ENCODE measurements at places on chromosomes 11 and 22. TPM values are rescaled to one million over a fixed set of nuclear protein-coding genes. Genes with fewer than 3 reads are reported as not detected.
A peak's percentile ranks its signal among the peaks of the same experiment; 100 is the strongest.

The DDI1 gene
- total RNA-seq: 41.1 TPM

The MYBPC3 gene
- 0.68 TPM for total RNA-seq

The MRPL48 gene
- 9.1 TPM for total RNA-seq

The TMEM45B gene
- total RNA-seq: not detected

The PLEKHA7 gene
- total RNA-seq: 63.9 TPM

The MPZL3 gene
- 3.2 TPM for total RNA-seq

The CALCA gene
- not detected for total RNA-seq

The SCYL1 gene
- total RNA-seq: 160 TPM

- no peak overlapping the region for H3K4me3 ChIP-seq
- H3K36me3 ChIP-seq: no peaks in the 10 kb centered on the region
- DNase-seq: no peak
- no peak overlapping the region for H3K27ac ChIP-seq
- H3K4me1 ChIP-seq: peaks cover 9% of the 10 kb centered on the region
- no peaks in the 10 kb centered on the region for H3K27me3 ChIP-seq
Measured at GRCh38 chr22:36423461-36424404, 36.0 kb upstream of the MYH9 start.

DNA sequence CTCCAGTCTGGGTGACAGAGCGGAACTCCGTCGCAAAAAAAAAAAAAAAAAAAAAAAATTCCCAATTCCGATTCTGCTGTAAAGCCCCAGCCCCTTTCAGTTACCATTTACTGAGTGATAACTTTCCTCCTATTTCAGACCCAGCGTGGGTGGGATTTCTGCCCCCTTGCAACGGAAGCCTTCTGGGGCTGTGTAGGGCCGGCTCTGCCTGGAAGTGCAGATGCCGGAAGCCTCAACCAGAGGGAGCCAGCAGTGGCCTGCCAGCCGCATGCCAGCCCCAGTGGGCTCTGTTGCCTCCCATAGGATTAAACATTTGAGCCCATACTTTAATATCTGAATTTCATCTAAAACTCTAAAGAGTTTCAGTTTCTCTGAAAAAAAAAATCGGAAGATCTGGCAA, 60.0 kb upstream of the NUP50 start:
- DNase-seq: no peak
- no peaks in the 10 kb centered on the region for H3K27me3 ChIP-seq
- H3K4me1 ChIP-seq: no peaks in the 10 kb centered on the region

DNA sequence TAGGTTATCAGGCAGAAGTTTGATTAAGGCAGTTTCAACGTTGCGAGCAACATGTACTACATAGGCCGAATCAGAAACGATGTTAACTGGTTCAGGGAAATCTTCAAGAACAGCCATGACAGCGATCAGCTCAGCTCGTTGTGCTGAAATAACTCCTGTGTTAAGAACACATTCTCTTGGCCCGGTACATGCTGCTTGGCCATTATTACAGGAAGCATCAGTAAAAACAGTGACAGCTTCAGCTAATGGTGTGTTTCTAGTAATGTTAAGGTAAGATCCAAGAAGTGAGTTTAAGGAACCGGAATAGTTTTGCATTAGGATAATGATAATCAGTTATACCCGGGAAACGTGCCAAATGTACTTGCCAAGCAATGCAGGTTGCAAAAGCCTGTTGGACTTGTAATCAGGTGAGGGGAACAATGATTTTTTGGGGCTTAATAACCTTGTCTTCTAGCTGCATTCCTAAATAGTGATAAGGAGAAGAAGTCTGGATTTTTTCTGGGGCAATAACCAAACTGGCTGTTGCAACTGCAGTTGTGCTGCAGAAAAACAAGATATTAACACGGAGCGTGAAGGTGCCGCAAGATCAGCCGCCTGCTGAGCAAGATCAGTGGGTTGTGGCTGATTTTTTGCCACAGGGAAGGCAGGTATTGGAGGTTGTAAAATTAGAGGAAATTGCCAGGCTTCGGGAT, 14.3 kb downstream of the OR52K1 start:
- H3K36me3 ChIP-seq: no peaks in the 10 kb centered on the region
- H3K4me1 ChIP-seq: peaks cover 10% of the 10 kb centered on the region
- H3K27me3 ChIP-seq: no peaks in the 10 kb centered on the region

DNA sequence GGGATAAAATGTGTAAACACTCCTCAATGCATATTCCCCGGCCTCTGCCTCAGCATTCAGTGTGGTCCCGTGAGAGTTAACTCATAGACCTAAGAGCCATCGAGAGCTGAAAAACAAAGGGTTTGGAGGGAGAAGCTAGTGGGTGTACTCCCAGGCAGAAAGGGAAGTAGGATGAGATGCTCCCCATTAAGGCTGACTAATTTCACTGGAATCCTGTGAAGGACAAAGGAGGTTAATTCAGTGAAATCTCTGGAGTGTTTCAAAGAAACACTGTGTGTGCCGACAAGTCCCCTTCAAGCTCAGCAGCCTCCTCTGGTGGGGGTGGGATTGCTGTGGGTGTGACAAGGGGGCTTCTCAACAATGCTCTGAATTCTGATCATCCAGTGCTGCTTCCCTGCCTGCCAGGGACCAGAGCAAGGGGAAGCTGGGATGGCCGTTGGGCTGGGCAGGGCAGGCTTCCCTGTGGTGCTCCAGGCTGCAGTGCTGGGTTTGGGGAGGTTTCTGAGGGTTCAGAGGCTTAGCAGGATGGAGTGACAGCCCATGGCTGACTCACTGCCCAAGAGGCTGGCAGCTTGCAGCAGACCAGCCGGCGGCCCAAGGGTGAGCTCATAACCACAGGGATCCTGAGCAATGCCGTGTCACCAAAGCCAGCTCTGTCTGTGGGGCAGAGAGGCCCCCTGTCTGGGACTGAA, 61.4 kb upstream of the BMAL1 start:
- no peaks in the 10 kb centered on the region for H3K27me3 ChIP-seq
- H3K4me3 ChIP-seq: no peak overlapping the region
- no peak overlapping the region for H3K27ac ChIP-seq

GRCh38 chr11:124582565-124582964, 12.8 kb downstream of the OR8A1 start:
- no peak for DNase-seq
- H3K4me1 ChIP-seq: no peaks in the 10 kb centered on the region
- no peak overlapping the region for H3K27ac ChIP-seq

DNA sequence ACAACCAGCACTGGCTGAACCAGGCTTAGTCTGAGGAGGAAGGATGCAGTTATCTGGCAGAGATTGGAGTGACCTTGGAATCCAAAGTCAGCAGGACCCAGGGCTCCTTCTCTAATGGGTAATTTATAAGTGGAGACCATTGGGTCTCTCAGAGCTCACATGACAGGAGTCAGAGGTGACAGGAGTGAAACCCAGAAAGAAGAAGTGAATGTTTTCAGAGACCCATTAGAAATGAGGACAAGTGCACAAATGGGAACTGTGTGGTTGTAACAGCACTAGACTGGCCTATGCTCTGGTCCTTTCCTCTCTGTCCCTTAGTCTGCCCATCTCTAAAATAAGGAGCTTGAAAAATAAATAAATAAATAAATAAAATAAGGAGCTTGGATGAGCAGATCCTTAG, 107.4 kb downstream of the SERGEF start:
- no peaks in the 10 kb centered on the region for H3K27me3 ChIP-seq
- peaks cover 5% of the 10 kb centered on the region for H3K4me1 ChIP-seq
- no peak for DNase-seq
- no peaks in the 10 kb centered on the region for H3K36me3 ChIP-seq

DNA sequence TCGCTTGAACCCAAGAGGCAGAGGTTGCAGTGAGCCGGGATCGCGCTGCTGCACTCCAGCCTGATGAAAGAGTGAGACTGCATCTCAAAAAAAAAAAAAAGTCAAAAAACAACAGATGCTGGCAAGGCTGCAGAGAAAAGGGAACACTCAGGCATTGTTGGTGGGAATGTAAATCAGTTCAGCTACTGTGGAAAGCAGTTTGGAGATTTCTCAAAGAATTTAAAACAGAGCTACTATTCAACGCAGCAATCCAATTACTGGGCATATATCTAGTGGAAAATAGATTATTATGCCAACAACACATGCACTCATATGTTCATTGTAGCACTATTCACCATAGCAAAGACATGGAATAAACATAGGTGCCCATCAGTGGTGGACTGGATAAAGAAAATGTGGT, 89.7 kb downstream of the EFCAB6 start:
- no peak for DNase-seq
- no peak overlapping the region for H3K4me3 ChIP-seq
- no peak overlapping the region for H3K27ac ChIP-seq
- peaks cover 8% of the 10 kb centered on the region for H3K4me1 ChIP-seq

DNA sequence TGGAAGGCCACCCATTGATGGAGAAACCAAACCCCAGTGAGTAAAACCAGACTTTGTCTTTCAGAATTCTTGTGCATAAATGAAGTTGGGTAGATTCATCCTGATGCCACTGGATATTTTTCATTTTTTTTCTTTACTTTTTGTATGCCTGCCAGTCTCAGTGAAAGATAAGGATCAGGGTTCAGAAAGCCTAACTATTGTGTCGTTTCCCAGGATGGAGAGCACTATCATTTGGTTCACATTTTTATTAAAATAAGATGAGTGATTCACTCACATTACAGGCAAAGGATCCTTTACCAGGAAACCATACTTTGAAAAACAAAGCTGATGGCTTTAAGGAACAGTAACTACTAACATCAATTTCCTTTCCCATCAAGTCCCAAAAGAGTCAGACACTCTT, 52.0 kb downstream of the ARFGAP2 start:
- H3K27me3 ChIP-seq: no peaks in the 10 kb centered on the region
- H3K27ac ChIP-seq: no peak overlapping the region
- H3K36me3 ChIP-seq: no peaks in the 10 kb centered on the region
- H3K4me1 ChIP-seq: no peaks in the 10 kb centered on the region
- no peak overlapping the region for H3K4me3 ChIP-seq

DNA sequence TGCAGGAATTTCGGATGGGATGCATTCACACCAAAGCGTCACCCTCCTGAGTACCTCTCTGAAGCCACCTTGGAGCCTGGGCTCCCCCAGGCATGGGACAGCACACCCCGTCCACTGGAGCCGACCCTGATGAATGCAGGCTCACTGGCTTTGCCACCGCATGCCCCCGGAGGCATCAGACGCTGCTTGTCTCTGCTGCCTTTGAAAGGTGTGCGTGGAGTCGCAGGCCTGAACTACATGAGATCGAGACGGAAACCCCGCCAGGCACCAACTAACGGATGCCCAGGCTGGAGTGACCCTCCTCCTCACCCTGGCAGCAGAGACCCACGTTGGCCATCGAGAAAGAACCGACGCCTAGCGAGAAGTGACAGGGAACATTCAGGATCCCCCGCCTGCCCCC, 22.5 kb downstream of the KRTAP5-5 start:
- no peak overlapping the region for H3K4me3 ChIP-seq
- no peaks in the 10 kb centered on the region for H3K36me3 ChIP-seq
- no peaks in the 10 kb centered on the region for H3K4me1 ChIP-seq
- DNase-seq: no peak

DNA sequence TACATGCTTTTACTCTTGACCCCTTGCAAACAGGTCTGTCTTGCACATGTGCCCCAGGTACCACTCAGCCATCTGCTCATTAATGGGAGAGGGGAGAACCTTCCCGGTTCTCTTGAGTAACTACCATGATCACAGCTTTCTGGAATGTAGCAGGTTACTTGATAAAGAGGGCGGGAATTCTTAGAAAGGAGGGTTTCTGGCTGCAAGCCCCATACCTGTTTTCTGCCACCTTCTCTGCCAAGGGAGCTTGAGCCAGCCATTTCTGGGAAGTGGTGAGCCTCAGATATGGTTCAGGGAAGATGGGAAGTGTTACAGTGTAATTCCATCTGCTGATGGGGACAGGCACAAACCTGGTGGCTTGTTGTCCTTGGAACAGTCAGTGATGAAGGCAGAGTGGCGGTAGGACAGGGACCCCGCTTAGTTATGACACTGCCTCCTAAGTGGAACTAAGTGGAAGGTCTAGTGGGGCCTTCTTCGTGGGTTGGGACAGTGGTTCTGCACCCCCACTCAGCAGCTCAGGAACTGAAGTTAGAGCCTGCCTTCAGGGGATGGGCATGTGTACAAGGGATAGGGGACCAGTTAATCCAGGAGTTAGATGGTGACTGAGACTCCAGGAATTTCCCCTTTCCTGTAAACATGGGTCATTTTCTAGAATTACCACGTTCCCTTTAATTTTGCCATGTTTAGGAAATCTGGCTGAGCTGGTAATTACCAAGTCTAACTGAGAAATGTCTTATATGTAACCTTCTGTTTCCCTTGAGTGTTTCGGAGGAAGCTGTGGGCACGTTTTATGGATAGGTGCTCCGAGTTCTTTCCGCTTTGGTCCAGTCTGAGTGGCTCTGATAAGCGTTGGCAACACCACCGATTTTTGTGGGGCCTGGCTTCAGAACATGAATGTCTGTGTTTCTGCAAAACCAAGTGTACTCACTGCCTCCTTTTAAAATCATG, 35.3 kb downstream of the BCR start:
- DNase-seq: peak; percentile 41
- no peaks in the 10 kb centered on the region for H3K27me3 ChIP-seq
- H3K36me3 ChIP-seq: no peaks in the 10 kb centered on the region
- no peak overlapping the region for H3K4me3 ChIP-seq

DNA sequence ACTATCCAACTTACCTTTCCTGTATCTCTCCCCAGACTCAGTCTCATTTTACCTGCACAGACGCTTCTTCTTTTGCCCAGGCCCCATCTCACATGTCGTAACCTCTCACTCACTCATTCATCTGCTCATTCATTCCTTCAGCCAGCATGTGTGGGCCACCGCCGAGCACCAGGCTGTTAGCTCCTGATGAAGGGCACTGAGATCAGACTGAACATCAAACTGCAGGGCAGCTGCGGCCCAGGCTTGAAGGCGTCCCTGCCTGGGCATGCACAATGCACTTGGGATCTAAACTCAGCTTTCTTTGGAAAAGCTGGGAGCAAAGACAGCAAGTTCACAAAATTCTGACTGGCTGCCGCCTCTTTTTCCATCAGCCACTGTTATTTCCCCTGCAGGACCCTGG, 1456.3 kb downstream of the BRD1 start:
- H3K4me3 ChIP-seq: no peak overlapping the region
- H3K27ac ChIP-seq: no peak overlapping the region
- peaks cover 9% of the 10 kb centered on the region for H3K4me1 ChIP-seq
- no peaks in the 10 kb centered on the region for H3K27me3 ChIP-seq

- H3K27me3 ChIP-seq: no peaks in the 10 kb centered on the region
- DNase-seq: no peak
- H3K4me3 ChIP-seq: no peak overlapping the region
- H3K4me1 ChIP-seq: peaks cover 9% of the 10 kb centered on the region
- H3K36me3 ChIP-seq: no peaks in the 10 kb centered on the region
Measured at GRCh38 chr11:34613552-34614056, 7.3 kb upstream of the EHF start.

DNA sequence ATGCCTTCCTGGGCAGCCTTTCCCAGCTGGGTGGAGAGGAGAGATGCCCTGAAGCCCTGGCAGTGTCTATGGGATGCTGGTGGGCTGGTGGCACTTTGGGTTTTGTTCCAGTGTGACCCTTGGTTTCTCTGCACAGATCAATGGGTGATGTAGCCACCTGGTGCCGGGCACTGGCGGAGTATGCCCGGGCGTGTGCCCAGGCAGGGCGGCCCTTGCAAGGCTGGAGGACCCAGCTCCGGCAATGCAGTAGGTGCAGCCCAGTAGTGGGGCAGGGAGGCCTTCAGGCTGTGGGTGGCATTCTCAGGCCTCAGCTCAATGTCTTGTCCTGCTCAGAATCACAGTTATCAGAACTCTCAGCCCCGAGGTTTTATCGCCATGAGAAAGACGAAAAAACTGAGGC, 11.9 kb downstream of the OTOG start:
- no peaks in the 10 kb centered on the region for H3K36me3 ChIP-seq
- H3K4me1 ChIP-seq: no peaks in the 10 kb centered on the region
- DNase-seq: no peak
- no peaks in the 10 kb centered on the region for H3K27me3 ChIP-seq

Data from testis (tissue), 5 donors.